CD4-positive, alpha-beta T cell treated with Interferon alpha-2 for 1 hour (primary cell): ENCODE measurements at places on chromosomes 3 and 15.

- DNase-seq: no peak
These were observed 25.9 kb upstream of the VILL start for GRCh38 chr3:37964716-37965115.

- DNase-seq: no peak
These were observed 250.5 kb upstream of the RORA start for GRCh38 chr15:61479613-61480012.

DNA sequence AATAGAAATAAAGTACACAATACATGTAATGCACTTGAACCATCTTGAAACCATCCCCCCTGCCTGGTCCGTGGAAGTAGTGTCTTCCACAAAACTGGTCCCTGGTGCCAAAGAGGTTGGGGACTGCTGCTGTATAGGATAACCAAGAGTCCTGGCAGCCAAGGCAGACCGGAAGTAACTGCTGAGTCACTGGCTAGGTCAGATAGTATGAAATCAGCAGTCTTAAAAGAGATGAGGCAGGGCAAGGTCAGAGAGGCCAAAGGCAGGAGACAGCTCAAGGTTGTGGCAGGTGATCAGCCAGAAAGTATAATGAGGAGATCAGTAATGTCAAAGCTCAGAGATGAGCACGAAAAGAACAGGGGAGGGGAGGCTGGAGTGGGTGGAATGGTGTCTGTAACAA is 60.2 kb downstream of the MAP3K13 start:
- DNase-seq: no peak

DNA sequence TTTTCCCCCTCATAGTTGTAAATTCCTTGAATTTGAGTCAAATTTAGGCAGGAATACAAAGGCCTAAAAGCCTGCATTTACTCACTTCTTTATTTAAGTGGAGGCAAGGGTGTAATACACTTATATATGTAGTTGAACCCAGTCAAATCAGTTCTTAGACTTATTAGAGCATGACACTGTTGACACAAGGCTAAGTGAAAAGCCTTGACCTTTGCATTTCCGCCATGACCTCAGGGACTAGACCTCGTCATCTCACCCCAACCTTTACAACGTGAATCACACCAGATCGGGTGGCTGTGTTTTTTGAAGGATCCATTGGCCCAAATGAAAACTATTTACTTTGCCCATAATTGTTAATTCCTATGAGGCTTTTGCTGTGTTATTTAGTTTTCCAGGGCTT is 774.4 kb downstream of the ROBO1 start:
- no peak for DNase-seq

GRCh38 chr3:10395196-10395595 is 74.3 kb upstream of the SEC13 start:
- DNase-seq: no peak

DNA sequence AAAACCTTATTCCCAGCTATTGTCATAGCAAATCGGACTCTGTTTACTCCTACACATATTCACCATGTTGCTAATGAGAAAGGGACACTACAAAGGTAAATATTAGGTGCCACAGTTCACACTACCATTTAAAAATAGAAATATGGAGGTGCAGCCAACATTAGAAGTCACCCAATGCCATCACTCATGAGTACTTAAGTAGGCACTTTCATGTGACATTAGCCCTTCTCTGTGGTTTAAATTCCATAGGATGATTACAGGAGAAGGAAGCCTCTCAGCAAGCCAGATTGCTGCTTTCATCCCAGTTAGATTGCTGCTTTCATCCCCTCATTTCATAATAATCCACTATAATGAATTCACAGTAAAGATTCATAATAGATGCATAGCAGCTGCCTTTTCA is 376.8 kb upstream of the ALCAM start:
- DNase-seq: no peak

DNA sequence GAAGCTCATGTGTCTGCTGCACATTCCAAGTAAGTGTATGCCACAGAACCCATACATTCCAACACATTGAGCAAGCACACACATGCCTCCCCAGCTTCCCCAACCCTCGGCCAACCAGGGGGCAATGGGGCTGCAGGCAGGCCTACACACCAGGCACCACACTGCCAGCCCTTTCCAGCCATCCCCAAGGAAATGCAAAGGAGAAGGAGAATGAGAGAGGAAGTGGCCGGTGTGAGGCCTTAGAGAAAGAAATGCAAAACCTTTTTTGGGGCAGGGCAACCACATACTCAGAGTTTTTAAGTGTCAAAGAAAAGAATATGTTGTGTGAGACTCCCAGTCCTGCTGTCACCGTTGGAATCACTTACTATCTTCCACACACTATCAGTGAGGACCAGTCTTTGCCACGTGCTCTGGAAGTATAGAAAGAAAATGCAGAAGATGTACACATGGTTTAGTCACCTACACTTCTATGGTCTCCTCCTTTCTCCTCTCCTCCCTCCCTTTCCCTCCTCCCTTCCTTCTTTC is 11.1 kb downstream of the IGF2BP2 start:
- no peak for DNase-seq

DNA sequence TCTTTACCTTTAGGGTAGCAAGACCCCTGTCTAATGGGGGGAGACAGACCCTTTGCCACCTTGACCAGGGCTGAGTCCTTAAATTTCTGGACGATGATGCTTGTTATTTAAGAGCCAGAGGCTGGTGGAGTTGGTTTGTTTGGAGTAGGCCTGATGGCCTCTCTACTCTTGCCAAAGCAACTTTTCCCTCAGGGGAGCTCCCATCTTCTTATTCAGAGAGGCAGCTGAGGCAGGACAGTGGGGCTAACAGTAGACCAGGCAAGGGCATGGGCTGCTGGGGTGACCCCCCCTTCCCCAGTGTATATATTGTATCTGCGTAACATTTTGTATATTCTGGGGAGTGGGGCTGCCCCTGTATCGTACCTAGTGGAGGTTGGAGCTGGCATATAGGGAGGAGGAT is 10.3 kb downstream of the RPS17 start:
- no peak for DNase-seq

DNA sequence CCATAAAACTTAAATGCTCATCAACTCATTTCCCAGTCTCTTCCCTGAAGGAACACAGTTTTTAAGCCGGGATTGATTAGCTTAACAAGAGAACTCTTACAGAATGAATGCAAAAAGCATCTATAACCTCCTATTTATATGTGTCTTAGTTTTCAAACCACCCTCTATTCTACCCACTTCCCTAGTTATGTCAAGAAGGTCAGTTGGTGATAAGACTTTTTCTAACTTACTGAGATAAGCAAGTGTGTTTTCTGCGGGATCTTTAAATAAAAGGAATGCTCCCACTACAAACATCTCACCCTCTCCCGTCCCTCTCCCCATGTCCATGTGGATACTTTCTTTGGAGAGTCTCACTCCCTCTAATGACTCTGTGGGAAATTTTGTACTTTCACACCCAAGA is 218.5 kb downstream of the SV2B start:
- no peak for DNase-seq

DNA sequence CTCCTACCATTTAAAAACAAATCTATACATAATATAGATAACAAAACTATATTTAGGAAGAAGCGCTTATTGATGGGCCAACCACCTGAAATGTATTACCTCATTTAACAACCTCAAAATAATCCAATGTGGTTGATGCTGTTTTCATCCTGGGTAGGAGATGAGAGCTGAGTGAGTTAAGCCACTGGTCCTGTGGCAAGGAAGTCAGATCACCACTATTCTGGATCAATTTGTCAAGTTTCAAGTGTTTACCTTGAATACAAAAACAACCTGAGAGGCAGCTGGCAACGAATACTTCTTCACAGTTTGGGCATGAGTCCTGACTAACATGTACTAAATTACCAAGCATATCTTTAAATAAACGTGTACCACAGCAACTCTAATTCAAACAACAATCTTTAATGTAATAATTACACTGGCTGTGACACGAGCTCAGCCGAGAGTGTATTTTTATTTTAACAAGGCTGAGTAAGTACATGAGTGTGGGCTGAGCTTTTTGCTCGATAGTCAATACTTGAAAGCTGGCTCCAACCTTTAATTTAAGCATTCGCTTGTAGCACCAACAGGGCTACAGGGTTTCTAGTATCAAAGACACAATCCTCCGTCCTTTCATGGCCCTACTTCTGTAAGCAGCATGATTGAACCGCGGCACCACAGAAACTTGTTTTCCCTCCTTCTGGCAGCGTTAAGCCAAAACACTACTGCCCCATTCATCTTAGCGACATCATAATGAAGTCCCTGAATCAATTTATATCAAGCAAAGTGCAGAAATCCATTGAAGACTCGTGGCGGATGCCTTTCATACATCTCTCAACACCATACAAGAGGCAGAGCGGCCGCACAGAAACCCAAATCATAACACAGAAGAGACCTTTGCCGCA is 93.8 kb upstream of the ICE2 start:
- DNase-seq: no peak

DNA sequence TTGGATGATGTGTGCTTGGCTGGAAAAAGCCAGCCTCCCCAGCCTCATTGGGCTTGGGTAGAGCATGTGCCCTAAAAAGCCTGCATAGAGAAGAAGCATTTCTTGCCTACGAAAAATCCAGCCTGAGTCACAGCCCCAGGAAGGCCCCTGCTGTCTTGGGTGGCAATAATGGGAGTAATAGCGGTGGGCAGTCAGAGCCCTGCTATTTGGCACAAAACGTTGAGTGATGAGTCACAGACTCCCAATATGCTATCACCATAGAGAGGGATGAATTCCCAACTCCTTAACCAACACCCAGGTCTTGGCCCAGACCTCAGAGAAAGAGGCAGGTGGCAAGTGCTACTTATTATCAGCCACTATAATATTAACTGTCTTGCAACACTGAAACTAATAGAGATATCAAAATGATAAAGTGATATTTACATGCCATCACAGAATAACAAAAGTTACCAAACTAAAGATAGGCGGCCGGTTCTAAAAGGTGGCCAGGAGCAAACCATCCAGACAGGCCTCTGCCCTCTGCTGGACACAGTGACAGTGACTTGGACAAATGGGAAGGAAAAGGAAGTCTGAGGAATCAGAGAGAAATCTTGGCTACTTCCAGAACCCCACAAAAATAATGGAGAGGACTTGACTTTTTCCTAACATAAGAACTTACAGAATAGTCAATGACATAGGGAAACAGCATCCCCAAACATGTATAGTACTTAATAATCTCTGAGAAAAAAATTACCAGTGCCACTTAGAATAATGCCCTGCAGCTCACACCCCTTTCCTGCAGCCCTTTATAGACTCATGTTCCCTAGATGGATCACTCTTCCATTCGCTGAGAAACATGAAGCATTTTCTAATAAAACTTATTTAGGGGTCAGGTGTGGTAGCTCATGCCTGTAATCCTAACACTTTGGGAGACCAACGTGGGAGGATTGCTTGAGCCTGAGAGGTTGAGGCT is 51.9 kb upstream of the MUC13 start:
- DNase-seq: no peak
